ENCODE measurements at places on chromosomes 13 and 19. TPM values are rescaled to one million over a fixed set of nuclear protein-coding genes. Genes with fewer than 3 reads are reported as not detected.

- no peak for DNase-seq
Measured at GRCh38 chr19:47352095-47352494, 3.0 kb downstream of the DHX34 start.

GRCh38 chr13:81610644-81611043 is 1269.7 kb upstream of the SPRY2 start:
- DNase-seq = no peak

- no peak for DNase-seq
Measured at GRCh38 chr19:8064911-8065874, 12.6 kb downstream of the CCL25 start.

DNA sequence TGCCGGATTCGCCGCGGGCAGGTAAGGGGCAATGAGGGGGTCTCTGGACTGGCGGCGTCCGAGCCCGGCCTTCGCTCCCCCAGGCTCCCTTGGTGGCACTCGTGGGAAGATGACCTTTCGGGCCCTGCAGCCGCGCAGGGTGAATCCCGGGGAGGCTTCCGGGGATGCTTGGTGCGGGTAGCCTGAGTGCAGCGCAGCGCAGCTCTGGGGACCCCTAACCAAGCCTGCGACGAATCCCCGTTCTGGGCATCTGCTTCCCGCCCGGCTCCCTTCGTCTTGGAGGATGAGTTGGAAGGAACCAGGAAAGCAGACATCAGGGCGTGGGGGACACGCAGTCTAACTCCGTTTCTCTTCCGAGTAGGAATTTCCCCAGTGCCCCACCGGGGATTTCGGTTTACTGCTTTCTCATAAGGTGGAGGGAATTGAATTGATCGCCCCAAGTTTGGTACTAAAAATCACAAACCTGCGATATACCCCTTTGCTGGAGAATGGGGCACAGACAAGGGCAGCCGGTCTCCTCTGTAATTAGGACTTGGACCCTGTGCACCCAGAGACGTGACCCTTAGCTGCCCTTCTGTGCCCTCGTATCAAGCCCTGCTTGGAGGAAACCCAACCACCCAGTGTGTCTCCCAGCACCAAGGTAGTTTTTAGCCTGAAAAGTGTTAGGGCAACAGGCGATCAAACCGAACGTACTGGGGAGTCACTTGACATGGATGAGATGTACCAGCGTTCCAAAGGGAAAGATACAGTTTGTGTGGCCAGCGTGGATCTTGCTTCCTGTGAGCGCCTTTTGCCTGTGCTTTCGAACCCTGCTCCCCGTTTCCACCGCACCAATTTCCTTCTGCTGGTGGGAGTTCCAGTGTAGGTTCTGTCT is 1.0 kb downstream of the GPC5 start:
- DNase-seq = no peak

DNA sequence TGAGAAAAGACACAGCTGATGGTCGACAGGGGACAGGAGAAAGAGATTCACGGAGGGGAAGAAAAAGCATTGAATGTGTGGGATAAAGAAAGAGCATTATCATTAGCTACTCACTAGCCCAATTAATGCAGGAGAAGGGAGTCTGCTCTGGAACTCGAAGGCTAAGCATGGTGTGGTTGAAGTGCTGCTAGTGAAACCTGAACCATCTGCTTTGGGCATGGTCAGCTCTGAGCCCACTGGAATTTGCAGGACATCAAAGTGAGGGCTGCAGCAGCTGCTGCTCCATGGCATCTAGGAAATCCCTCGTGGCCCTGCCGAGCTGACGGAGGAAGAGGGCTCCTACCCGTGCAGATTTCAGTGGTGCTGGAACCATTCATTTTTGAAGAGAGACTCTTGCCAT is 320.3 kb downstream of the ATP8A2 start:
- DNase-seq = no peak

- DNase-seq = peak; percentile 88
Measured at GRCh38 chr13:31044364-31045285, 112.2 kb downstream of the TEX26 start.

- peak; percentile 85 for DNase-seq
Measured at GRCh38 chr19:44718441-44719261, 19.7 kb downstream of the CEACAM16 start.

- DNase-seq = peak; percentile 93
Measured at GRCh38 chr19:531009-531752, 379 bp upstream of the CDC34 start.

GRCh38 chr13:28820099-28821051 is at the start of gene MTUS2:
MTUS2 (plus strand) TSS chr13:28820339.
- DNase-seq = no peak

- no peak for DNase-seq
Measured at GRCh38 chr19:1512671-1513498, at the start of gene ADAMTSL5. ADAMTSL5 (minus strand) TSS chr19:1513019; CDS start chr19:1510943, 2,076 bp downstream.

- DNase-seq = no peak
Measured at GRCh38 chr19:21084343-21084742, 2.3 kb downstream of the ZNF714 start.

- DNase-seq = peak; percentile 85
Measured at GRCh38 chr13:110644892-110645521, 29.7 kb downstream of the NAXD start.

- DNase-seq = no peak
Measured at GRCh38 chr13:46160471-46161066, 21.4 kb downstream of the LCP1 start.

- DNase-seq = no peak
Measured at GRCh38 chr19:42553292-42554045, 25.2 kb upstream of the CEACAM1 start.

- no peak for DNase-seq
Measured at GRCh38 chr13:51525567-51526167, 58.6 kb upstream of the WDFY2 start.

WTIP gene
- 21.8 TPM for total RNA-seq

LIG1 gene
- total RNA-seq = 3.3 TPM

KANK3 gene
- 20.5 TPM for total RNA-seq

NPAS1 gene
- total RNA-seq = not detected

IL27RA gene
- 5.6 TPM for total RNA-seq

CDADC1 gene
- 9.3 TPM for total RNA-seq

GRAMD1A gene
- total RNA-seq = 25.8 TPM
